ENCODE measurements at places on chromosomes 4 and X.

DNA sequence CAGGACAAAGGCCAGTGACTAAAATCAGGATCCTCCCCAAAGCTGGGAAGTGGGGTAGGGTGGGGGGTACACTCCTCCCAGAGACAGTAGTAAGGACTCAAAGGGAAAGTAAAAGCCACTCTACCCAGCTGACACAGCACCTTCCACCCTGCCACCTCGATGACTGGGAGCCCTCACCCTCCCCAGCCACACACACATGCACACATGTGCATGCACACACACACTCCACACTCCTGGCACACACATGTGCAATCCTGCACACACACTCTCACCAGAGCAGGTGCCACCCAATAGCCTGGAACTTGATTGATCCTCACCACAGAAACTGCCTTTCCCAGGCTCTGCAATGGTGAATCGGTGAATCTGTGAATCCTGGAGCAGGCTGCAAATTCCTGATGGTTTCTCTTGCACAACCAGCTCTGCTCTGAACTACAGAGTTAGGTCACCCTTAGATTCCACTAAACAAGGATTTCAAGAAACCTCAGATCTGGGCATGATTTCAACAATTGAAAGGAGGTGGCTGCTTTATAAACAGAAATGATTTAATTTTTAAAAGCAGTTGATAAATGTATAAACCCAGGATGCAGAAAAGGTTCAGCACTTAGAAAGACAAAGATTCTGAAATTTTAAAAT lies 21.5 kb downstream of the AMOT start:
- no peak for DNase-seq

GRCh38 chr4:5963611-5964010 lies 54.6 kb downstream of the C4orf50 start:
- no peak for DNase-seq

DNA sequence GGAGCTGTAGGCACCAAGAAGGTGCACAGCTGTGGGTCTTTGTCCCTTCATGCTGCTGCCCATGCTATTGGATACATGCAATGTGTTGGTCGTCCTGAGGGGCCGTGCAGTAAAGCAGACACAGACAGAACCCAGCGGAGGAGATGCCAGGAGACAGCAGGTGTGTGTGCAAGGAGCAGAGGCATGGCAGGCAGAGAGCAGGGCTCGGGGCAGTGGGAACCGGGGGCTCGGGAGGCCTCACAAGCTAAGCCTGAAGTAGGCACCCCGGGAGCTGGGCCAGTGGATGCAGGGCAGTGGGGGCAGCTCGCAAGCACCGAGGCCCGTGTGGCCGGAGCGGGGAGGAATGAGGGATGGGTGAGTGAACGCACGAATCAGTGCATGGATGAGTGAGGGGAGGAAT lies 13.2 kb downstream of the HTRA3 start:
- DNase-seq, result no peak

- DNase-seq, result no peak
Observed at GRCh38 chr4:154314248-154314647, 177.4 kb downstream of the DCHS2 start.

GRCh38 chr4:34182306-34182705 lies 2062.0 kb downstream of the ARAP2 start:
- DNase-seq, result no peak

DNA sequence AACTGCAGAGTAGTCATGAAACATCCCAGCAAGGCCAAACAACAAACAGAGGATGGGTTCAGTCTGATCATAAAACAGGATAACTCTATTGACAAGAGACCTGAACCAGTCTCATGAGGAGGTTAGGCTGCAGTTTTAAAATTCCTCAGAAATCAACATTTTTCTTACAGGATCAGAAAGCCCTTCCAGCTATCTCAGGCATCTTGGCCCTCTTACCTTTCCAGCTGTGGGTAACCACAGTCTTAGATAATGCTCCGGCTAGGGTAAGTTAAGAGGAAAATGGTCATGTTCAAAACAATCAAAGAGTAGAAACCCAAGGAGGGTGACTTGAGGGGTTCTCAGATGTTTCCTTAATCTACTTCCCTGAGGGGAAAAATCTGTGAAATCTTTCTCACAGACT lies 5.1 kb downstream of the CTSO start:
- no peak for DNase-seq
